ENCODE measurements at places on chromosomes 2 and 18. TPM values are rescaled to one million over a fixed set of nuclear protein-coding genes. Genes with fewer than 3 reads are reported as not detected.

- no peak for DNase-seq
Measured at GRCh38 chr2:214203214-214203613, 207.6 kb upstream of the VWC2L start.

DNA sequence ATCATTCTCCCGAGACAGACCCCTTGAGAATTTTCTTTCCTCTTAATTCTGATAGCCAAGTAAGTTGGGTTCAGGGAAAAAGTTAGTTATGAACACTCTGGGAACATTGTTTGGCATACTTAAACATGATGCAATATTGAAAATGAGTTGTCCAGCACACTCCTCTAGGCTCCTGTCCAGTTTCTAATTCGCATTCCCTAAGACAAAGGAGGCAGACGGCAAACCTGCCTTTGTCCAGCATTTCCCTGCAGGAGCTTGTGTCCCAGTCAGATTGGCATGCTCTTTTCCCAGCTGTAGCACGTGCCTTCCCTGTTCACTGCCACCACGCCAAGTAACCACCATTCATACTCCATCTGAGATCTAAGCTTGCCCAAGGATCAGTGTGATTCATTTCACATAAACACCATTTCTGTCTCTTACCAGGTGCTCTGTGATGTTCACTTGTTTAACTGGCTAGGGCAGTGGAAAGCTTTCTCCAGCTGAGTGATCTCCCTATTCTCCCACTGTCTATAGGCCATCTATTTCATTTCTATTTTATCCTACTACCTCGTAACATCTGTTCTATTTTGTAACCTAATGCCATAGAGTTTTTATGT, 150.0 kb upstream of the EPB41L3 start:
- DNase-seq = no peak

DNA sequence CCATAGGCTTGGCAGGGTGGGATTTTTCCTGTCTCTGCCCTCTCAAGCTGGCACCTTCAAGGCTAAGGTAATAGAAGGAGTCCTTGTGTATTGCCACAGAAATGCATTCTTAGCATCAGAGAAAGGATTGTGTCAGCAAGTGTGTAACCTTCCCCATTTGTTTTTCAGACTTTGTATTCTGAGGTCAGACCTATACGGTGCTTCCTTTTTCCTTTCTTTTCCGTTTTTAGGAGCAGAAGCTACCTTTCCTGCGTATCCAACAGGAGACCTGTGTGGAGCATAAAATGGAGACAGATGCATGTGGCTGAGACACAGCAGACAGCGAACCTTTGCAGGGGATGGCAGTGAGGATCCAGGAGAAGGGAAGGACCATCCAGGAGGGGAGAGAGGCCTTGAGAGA, 46.6 kb downstream of the ARL5A start:
- no peak for DNase-seq

GRCh38 chr2:144151851-144152250, 368.1 kb downstream of the ZEB2 start:
- no peak for DNase-seq

DNA sequence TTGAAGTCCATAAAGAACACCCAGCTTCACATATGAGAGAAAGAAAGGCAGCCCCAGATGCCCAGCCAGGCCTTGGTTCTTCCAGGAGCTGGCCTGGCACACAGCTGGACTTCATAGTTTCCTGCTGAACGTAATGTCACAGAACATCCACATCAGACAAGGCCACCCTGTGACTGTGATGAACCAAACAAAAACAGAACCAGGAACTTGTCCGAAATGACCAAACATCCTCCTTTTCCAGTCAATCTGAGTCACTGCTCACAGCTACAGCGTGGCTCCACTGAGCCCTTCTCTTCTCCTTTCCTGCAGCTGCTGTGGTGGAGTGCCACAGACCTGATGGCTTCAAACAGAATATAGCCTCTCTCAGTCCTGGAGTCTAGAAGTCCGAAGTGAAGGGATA, 45.4 kb upstream of the PAPOLG start:
- no peak for DNase-seq

- no peak for DNase-seq
Measured at GRCh38 chr2:230904856-230905447, 20.1 kb downstream of the GPR55 start.

GRCh38 chr2:65550246-65550645, 117.8 kb upstream of the SPRED2 start:
- DNase-seq = no peak

DNA sequence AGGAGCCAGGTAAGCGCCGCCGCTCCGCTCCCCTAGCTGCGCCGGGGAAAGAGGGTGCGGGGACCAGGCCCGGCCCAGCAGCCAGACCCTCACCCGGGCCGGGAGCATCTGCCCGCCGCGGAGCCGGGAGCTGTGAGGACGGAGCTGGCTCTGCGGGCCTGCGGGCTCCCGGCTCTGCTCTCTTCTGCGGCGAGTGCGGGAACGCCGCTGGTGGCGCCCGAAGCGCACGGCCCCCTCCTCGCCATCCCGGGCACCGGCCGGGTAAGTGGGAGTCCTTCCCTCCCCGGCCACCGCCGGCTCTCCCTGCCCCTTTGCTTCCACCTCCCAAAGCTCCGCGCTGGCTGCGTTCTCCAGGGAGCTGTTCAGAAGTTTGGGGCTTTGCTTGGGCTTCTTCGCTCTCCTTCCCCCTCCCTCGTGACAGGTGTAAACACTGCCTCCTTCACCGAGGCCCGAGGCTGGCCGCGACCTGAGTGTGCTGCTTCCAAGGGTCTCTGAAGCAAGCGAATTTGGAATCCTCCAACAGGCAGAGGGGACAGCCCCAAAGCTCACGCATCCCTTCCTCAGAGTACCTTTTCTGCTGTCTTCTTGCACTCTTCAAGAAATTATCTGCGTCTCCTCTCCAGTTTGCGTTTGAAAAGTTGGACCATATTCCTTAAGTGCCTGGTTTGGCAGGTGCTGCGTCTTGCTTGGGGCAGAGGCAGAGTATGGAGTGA, 632 bp downstream of the AFTPH start:
- peak; percentile 62 for DNase-seq

Gene IL1RN
- 0.77 TPM for total RNA-seq

Gene FHOD3
- total RNA-seq = not detected

Gene POLR1A
- 25.3 TPM for total RNA-seq

Gene TXNDC2
- not detected for total RNA-seq

Gene KATNAL2
- 0.45 TPM for total RNA-seq
